ENCODE measurements at places on chromosomes 7 and 10.
A peak's percentile ranks its signal among the peaks of the same experiment; 100 is the strongest.

- DNase-seq, result peak; percentile 22
Observed at GRCh38 chr7:28296571-28297483, 115.5 kb upstream of the CREB5 start.

GRCh38 chr7:139132887-139133286 is 23.4 kb upstream of the ZC3HAV1 start:
- DNase-seq, result no peak

- DNase-seq, result no peak
Observed at GRCh38 chr10:79292891-79293746, 54.1 kb upstream of the PPIF start.

DNA sequence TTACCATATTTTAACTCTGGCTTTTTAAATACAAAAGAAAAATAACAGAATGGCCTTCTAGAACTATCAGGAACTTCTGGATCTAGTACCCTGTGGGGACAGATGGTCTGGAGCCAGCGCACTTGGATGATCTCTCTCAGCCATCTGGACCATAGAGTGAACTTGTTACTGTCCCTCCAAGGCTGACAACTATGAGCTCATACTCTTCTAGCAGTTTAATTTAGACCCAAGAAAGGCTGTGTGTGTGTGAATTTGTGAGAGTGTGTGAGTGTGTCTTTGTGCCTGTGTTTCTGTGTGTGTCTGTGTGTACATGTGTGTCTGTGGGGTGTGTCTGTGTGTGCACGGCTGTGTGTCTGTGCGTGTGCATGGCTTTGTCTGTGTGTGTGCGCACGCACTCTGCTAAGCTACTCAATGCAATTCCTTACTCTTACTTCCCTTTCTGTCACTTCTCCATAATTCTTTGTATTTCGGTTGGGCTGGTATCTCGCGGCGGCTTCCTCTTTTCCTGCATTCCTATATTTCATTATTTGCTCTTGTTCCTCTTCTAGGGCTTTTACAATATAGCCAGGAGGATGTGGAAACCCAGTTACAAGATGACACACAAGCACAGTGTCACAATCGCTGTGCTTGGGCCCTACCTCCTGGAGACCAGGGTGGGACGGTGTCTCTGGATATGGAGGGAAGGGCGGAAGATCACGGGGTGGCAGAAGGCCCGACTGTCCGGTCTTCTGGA is 51.9 kb downstream of the IKZF1 start:
- no peak for DNase-seq

DNA sequence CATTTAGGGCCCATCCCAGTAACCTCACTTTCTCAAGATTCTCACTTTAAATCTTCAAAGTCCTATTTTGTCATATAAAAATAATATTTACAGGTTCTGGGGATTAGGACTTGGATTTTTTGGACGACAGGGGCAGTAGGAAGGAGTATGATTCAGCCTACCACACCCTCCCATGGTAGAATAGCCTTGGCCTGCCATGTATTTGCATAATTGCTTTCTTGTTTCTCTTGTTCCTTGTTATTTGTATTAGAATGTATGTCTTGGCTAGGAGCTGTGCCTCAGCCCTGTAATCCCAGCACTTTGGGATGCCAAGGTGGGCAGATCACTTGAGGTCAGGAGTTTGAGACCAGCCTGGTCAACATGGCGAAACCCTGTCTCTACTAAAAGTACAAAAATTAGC is 92.5 kb downstream of the ELAPOR2 start:
- no peak for DNase-seq

- no peak for DNase-seq
Observed at GRCh38 chr7:114085313-114085591, 166.4 kb upstream of the PPP1R3A start.

DNA sequence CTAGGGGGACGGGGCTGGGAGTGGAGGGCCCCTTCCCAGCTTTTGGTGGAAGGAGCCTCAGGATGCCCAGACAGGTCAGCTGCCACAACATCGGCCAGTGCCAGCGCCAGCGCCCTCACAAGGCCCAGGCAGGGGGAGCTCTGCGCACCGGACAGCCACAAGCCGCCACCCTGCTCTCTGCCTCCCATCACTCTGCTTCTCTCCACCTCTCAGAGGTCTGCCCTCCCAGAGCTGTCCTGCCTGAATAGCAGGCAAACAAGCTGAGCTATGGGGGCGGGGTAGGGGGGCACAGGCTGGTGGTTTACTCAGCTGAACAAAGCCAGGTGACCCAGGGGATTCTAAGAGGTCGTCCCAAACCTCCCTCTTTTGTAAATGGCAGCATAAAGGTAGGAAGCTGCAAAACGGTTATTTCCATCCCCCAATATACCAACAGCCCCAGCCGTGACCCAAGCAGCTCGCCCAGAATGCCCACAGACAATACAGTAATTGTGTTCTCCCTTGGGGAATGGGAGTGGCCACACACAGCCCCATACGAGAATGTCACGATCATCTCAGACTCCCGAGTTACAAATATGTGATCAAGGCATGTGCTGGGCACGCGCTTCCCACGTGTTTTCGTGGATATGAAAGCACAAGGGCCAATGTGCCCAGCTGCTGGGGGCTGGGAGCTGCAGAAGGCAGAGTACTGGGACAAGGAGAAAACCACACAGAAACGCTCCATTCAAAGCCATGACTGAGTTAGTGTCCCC is 19.7 kb downstream of the FAM53B start:
- no peak for DNase-seq

DNA sequence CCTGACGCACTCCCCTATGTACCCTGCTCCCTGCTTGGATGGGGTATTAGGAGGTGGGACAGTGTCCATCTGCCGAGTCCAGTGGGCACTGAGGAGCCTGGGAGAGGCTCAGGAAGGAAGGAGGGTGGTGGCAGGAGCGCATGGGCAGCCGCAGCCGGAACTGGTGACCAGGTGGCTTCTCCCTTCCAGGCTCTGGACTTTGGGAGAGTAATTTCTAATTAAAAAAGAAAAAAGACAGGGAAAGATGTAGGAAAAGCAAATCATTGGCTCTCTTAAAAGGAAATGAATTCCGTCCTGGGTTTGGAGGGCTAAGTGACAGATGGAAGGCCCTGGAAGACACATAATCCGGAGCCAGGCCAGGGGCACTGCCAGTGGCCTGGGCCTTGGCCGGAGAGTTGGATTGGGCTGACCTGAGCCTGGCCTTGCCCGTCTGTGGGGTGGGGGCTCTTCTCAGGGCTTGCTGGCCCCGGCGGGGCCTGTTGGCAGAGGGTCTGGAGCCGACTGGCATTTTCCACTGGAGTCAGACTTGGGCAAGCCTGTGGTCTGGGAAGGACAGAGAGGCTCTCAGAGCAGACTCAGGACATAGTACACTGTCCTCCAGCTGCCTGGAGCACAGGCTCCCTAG is 63.0 kb downstream of the NEURL1 start:
- DNase-seq, result no peak

- no peak for DNase-seq
Observed at GRCh38 chr7:76054123-76055120, 6.5 kb downstream of the MDH2 start.

DNA sequence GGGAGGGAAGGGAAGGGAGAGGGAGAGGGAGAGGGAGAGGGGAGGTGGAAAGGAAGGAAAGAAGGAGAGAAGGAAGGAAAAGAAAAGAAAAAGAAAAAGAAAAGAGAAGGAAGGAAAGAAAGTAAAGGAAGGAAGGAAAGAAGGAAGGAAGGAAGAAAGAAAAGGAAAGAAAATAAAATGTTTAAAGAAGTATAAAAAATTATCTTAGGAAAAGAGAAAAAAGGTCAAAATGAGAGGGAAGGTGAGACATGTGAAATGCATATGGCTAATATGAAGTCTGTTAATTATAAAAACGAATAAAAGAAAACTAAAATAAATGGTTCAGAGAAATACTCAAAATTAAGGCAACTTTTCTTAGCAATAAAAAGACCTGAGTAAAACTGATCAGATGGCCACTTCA is 46.1 kb upstream of the ANLN start:
- DNase-seq, result no peak

GRCh38 chr7:46279290-46279689 is 358.2 kb upstream of the IGFBP3 start:
- no peak for DNase-seq

DNA sequence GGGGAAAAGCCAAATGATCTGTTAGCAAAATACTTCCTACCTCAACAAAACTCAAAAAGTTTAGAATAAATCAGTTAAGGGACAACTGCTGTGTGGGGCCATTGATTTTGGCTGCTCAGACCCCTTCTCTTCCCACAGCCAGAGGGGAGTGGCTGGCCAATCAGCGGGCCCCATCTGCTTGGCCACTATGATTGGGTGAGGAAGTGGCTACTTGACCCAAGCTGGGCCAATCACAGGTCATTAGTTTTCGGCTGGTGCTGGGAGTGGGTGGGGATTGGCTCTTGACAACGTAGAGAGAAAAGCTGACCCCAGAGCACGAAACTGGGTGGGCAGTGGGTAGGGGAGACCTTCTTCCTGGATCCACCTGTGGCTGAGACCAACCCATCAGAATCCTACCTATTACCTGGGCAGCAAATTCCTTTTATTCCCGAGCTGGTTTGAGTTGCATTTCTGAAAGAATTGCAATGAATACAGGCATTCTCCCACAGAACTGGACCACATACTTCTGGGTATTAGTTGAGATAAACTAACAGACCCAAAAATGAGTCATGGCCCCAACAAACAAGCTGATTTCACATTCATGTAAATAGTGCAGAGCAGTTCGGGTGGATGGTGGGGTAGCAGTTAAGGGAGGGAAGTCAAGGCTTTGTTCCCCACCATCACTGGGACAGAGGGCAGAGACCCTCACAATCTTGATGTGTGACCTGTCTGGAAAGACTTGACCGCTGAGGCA is 35.6 kb upstream of the HMX3 start:
- DNase-seq, result no peak
